ENCODE measurements at places on chromosomes 2 and 18. TPM values are rescaled to one million over a fixed set of nuclear protein-coding genes. Genes with fewer than 3 reads are reported as not detected.

The POTEC gene
- total RNA-seq, result not detected

The KRTCAP3 gene
- total RNA-seq, result not detected

The LRP2 gene
- total RNA-seq, result not detected

The TLX2 gene
- total RNA-seq, result not detected

Measured in mammary microvascular endothelial cell (primary cell).